NCI-H1105 (cell line): ENCODE measurements at places on chromosomes 13 and 19.
A peak's percentile ranks its signal among the peaks of the same experiment; 100 is the strongest.

GRCh38 chr19:869245-870177 lies 10.0 kb downstream of the CFD start:
- no peak for DNase-seq

DNA sequence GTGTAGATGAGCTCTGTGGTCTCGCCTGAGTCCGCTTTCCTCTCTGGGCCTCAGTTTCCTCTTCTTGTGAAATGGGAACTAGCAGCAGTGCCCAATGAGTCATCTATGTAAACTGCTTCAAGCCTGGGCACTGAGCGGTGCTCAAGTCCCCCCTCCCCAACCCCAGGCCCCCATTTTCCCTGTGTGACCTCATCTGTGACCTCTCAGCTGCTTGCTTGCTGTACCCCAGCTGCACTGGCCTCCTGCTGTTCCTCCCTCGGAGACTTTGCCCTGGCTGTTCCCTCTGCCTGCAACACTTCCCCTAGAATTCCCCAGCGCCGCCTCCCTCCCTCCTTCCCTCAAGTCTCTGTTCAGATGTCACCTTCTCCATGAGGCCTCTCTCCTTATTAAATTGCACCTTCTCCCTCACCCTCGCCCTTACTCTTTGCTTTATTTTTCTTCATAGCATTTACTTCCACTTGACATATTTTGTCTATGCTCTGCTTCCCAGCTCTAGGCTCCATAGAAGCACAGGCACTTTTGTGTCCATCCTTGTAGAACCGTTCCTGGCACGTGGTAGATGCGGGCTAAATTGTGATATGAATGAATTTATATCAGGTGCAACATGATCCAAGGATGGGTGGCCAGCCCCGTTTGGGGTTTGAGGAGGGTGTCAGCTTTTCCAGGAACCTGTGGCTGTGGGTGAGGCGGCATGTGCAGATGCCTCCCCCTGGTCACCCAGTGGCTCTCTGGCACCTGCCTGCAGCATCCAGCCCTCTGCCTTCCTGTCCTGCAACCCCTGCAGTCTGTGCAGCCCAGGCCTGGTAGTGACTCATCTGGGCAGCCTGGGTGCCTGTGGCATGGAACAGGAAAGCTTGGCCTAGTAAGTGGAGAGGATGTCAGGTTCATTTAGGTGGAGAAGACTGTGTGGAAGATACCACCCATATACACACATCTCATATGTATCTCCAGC lies 26.3 kb downstream of the SIPA1L3 start:
- no peak for DNase-seq

GRCh38 chr19:31910224-31910623 lies 435.2 kb upstream of the ZNF507 start:
- DNase-seq: no peak

DNA sequence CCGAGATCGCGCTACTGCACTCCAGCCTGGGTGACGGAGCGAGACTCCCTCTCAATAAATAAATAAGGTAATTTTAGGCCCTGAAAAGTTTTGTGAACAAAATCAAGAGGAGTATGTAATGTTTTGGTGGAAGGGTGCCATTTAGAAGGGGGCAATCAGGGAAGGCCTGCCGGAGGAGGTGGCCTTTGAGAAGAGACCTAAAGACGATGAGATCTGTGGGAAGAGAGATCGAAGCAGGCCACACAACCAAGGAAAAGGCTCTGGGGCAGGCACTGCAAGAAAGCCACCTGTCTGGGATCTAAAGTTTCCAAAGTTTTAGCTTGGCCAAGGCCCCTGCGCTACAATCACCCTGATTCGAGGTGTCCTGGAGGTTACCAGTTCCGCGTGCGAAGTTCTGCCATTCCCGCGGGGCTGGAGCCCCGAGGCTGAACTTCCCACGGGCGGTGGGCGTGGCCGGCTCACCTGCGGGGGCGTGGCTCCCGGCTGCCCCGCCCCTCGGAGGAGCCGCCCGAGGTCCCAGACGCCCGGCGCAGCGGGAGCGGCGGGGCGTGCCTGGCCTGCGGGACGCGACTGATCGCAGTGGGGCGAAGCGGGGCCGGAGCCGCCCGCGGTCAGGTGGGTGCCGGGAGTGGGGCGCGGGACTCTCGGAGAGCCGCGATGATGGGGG lies at the start of gene KLC3:
Gene KLC3, plus strand, starts transcription at position 519 of the 667 bp plus-strand sequence. CDS start 4,792 bp downstream, outside the sequence.
- peak; percentile 31 for DNase-seq

DNA sequence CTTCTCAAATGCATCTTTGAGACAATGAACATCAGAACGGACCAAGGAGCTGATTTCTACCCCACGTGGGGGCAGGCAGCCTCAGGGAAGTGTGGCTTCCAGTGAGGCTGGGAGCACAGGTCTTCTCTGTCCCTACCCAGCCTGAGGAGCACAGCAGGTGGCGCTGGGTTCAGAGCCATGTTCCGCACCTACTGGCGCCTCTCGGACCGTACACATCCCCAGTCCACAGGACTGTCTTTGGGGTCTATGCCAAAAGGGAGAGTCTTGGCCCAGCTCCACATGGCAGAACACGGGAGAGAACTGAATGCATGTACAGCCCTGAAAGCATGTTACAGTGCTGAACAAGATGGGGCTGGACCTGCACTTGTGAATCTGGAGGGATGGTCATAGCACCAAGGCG lies 22.6 kb downstream of the SUGP1 start:
- DNase-seq: no peak

- DNase-seq: no peak
Observed at GRCh38 chr13:29923554-29924481, 73.4 kb upstream of the UBL3 start.

DNA sequence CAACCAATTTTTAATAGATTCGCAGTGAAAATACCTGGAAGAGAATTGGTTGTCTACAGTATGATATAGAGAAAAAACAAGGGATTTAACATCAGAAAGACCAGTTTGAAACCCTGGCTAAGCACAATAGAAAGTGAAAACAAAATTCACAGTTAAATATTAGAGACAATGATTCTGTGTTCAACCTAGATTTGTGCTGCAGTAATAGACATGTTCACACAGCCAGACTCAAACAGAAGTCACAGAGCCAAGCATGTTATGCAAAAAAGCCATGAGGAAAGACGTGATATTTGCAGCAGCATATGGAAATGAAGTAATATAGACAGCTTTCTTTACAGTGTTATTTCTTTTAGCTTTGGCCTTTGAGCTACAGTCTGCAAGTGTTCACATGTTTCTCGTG lies 48.1 kb downstream of the SCEL start:
- DNase-seq: no peak

GRCh38 chr19:4871711-4872110 lies 4.2 kb upstream of the PLIN3 start:
- no peak for DNase-seq

GRCh38 chr13:74978591-74978990 lies 503.4 kb downstream of the TBC1D4 start:
- no peak for DNase-seq
